ENCODE measurements at places on chromosomes 4 and X.

DNA sequence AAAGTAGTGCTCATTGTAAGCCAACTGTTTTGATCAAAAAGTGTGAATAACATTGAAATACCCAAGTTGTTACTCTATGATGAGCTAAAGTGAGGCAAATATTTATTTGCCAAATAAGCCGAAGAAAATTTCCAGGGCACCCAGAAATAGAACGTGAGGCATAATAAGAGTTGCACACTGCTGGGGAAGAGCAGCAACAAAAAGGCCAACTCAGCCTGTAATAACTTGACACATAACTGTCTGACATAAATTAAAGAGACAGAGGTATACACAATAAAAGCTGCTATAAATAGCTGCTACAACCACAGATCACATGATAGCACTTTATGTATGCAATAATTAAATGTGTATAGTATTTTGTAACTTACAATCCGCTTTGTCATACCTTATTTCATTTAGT, 2.0 kb upstream of the ABCB7 start:
- no peak for DNase-seq

DNA sequence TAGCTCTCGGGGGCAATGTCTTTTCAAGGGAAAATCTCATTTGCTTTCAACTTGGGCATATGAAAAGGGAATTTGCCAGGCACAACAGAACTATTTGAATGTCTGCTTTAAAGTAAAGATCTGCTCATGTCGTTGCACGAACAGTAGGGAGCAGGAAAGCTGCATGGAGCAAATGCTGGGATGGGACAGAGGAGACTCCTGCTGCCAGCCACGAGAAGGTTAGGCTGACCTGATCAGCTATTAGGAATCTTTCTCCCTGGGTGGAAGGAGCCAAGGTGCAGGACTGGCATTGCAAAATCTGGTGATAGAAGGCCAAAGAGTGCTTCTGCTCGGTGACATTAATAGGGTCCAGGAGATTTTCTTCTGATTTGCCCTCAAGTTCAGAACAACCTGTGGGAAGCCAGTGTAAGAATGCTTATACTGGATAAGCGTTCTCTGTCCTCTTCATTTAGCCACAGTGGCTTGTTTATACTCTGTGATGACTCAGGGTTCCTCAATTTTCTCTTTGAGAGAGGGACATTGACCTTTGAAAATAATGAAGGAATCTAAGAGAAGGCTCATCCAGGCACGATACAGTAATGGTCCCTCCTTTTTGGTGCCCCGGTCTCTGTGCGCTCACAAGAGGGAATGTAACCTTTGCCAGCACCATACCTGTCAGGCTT, 22.9 kb downstream of the FHL1 start:
- no peak for DNase-seq

DNA sequence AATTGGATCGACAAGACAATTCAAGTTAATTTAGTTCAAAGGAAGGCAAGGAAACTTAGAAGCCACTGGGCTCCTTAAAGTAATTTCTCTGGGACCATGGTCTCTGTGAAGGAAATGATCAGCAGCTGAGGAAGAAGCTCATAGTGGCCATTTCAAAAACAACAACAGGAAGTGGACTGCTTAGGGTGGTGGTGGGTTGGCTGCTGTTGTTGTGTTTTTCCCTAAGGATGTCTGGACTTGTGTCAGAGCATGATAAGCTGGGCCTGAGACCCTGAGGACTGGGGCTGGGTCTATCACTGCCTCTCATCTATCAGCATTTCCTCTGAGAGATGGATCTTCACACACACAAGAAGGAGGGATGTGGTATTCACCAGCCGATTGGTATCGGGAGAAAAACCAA, 18.3 kb downstream of the KDR start:
- no peak for DNase-seq

DNA sequence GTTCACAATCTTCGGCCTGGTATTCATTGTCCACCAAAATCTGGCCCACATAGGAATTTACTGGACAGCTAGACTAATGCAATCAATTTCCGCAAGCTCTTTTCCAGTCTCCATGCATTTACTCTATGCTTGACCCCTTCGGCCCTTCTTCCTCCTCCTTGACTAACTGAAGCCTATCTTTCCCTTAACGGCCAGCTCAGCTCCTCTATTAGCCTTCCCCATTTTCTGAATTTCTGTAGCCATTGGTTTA, 1.2 kb upstream of the PHKA2 start:
- no peak for DNase-seq

- no peak for DNase-seq
Observed at GRCh38 chr4:181674315-181674875, 568.8 kb upstream of the TENM3 start.

DNA sequence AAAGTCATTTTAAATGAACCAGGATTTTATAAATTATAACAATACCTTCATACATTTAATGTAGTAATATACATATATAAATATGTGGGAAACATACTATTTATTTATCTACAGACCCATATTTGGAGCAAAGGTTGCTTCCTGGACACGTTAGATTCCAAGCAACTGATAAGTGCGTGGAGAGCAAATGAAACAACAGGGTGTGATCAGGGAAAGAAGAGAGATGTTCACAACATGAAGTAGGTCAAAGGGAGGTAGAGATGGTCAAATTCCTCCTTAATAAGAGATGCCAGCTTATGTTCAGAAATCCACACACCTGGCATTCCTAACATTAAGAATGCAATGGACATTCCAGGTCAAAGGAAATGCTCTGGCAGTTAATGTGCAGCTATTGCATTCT, 53.1 kb upstream of the HPGD start:
- DNase-seq, result no peak

DNA sequence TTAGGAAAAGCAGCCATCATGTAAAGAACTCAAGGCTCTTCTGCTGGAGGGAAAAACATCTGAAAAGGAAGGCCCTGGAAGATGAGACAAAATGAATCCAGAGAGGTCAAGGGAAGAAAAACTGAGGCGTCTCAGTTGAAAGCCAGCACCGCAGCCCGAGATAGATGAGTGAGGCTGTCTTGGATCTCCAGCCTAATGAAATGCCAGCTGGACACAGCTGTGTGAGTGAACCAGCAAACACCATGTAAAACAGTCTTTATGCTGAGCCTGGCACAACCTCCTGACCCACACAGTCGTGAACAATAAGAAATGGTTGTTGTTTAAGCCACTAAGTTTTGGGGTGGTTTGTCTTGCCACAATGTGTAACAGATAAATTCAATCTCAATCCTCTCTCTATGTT, 48.6 kb upstream of the RASL11B start:
- no peak for DNase-seq

GRCh38 chrX:40298069-40298468, 200.3 kb upstream of the BCOR start:
- no peak for DNase-seq

DNA sequence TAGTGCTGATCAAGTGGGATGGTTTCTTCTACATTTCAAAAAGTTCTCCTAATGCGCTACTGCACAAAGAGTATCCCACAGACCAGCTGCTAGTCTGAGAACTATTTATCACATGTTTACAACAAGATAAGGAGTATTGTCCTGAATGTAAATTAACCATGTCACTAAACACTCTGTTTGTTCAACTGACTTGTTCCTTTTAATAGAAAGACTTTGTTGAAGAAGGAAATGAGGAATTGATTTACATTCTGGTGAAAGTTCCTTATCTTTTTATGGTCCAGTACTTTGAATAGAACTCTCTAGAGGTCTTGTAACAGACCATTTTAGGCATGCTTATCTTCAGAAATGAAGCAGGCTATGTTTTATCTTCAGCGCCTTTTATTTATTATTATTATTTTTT, 67.3 kb upstream of the IL13RA1 start:
- DNase-seq, result no peak

DNA sequence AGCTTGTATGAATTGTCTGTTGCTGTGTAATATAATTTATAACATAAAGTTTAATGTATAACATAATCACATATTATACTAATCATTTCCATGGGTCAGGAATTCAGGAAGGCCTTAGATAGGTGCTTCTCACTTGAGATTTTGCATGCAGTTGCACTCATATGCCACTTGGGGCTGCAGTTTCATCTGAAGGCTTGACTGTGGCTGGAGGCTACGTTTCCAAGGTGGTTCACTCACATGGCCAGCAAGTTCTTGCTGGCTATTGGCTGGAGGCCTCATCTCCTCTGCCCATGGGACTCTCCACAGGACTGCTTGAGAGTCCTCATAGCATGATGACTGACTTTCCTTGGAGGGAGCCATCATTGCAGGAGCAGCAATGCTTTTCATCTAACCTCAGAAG, 53.4 kb upstream of the STX18 start:
- DNase-seq, result no peak

GRCh38 chr4:168634276-168634802, 137.5 kb downstream of the PALLD start:
- no peak for DNase-seq

DNA sequence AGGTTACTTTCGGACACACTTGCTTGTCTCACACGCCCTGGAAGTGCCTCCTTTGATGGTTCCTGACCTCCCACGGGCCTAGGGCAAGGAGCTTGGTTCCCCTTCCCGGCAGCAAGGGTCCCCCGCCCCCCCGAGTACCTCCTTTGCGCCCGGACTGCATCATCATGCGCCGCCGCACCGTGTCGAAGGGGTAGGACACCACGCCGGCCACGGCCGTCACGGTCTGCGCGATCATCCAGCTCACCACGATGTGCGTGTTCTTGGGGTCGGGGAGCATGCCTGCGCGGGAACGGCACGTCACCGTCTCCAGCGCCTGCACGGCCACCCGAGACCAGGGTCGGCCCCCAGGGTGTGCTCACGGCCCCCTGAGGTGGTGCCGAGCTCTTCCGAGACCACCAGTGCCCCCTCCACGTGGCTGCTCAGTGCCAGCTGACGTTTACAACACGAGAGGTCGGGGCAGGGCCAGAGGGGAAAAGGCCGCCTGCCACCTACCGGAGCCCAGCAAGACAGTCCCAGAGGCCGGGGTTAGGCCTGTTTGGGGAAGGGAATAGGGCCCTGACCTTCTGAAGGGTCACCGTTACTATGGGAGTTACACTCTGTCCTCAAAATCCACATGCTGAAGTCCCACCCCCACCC, 4.7 kb downstream of the SLC25A6 start:
- no peak for DNase-seq

- no peak for DNase-seq
Observed at GRCh38 chrX:42577936-42578470, 200.0 kb downstream of the PPP1R2C start.

DNA sequence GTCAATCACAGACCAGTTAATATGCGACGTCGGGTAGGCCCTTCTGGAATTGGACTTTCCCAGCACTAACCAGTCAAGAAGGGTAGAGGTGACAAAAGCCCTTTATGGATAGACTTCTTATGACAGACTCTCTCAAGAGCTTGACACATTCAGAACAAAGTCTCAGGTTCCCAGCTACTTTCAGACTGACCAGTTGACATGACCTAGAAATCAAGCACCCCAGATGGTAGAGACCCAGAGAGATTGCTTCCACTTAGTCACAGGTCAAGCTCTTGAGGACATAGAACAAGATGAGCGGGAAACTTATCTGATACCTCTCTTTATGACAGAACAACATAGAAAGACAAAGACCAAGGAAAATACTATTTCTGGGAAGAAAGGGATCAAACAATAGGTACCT, 21.4 kb upstream of the HERC6 start:
- DNase-seq, result no peak

DNA sequence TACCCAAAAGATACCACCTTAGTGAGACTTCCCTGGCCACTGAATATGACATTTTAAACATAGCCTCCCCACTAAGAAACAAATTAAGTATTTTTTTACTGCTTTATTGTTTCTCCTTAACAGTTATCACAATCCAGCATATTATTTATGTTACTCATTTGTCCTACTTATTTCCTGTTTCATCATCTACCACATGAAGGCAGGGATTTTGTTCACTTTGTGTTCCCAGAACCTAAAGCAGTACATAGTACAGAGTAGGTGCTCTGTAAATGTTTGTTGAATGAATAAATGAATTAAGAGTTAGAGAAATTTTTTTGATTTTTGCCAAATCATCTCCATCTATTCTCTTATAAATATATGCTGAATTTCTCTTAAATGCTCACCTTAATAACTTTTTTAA, 318.4 kb upstream of the GIMD1 start:
- DNase-seq, result no peak

GRCh38 chr4:67125636-67126514, 419.4 kb downstream of the CENPC start:
- no peak for DNase-seq

DNA sequence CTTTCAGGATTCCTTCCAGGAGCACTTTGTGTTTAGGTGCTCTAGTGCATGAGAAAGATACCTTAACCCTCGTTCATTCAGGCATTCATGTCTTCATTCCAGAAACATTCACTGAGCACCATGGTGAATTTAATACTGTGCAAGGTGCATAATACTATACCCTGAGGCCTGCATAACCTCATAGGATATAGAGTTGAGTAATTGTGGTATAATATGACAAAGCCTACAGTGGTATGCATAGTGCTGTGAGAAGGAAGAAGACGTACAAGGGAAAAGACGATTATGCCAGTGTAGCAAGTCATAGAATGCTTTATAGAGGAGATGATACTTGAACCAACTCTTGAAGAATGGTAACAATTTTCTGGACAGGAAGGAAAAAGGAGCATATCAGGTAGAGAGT, 34.3 kb downstream of the MTM1 start:
- no peak for DNase-seq

DNA sequence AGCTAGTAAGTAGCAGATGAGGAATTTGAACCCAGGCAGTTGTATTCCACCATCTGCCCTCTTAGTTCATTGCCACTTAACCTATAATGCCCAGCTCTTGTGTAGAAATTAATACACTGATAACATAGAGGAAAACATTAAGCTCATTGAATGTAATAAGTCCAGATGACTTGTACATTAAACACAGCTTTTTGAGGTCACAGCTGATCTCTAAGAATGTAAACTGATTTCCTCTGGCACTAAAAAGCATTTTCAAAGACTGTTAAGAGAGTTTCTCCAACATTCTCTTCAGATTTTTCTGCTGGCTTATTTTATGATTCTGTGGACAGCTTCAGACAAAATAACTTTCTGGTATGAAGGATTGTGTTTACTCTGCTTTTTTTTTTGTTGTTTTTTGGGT, 42.7 kb downstream of the HPRT1 start:
- DNase-seq, result no peak

DNA sequence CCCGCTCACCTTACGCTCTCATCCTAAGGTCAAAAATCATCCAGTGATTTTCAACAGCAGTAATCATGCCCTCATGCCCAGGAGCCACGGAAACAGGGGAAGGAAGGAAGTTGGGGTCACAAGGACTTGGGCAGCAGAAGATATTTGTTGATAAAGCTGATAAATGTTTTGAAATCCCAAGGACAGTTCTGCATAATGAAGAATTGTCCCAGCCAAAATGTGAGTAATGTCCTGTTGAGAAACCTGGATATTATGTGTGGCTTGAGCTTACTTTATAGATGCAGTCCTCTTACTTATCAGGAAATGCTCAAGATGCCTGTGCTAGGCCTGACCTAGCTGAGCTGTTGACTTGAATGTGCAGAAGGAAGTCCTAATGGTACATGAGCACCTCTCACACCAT, 263.0 kb upstream of the ZFP42 start:
- no peak for DNase-seq

DNA sequence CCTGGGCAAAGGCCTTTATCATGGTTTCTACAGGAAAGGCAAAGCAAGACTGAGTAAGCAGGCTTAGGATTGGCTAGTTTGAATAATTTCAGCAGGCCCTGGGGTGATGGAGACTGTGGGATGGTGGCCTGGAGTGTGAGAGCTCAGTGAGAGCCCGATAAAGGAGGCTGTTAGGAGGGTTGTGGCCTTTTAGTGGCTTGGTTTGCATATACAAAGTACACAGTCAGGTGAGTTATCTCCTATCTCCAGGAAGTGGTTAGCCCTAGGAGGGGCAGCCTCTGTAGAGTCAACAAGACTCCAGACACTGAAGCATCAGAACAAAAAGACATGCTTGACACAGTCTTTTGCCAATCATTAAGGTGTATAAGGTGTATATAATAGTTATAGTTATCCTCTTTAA, 157.2 kb downstream of the CFAP299 start:
- no peak for DNase-seq
